ENCODE measurements at places on chromosomes 4 and X.

- no peak for DNase-seq
Observed at GRCh38 chrX:10741003-10741402, 120.6 kb upstream of the MID1 start.

- DNase-seq: no peak
Observed at GRCh38 chrX:52424656-52425055, 55.8 kb downstream of the XAGE2 start.

DNA sequence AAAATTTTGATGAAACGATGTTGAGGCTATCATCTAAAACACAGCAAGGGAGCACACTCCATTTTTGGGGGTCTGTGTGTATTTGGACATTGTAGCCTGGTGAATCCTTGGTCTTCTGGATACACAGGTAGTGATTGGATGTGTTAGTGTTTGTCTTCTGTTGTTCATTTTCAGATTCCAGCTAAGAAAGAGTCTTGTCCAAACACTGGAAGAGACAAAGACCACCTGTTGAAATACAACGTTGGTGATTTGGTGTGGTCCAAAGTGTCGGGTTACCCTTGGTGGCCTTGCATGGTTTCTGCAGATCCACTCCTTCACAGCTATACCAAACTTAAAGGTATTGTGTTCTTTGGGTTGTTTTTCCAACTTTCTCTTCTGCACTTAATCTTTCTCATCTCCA is 32.8 kb downstream of the NSD2 start:
- no peak for DNase-seq

DNA sequence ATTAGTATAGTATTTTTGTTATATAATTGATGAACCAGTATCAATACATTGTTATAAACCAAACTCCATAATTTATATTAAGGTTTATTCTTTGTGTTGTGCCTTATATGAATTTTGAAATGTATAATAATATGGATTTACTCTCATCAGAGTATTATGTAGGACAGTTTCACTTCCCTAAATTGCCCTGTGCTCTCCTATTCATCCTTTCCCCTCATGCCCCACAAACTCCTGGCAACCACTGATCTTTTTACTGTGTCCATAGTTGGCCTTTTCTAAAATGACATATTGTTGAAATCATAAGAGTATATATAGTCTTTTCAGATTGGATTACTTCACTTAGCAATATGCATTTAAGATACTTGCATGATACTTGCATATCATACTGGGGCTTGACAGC is 958.1 kb upstream of the GRID2 start:
- DNase-seq: peak; percentile 13

- DNase-seq: no peak
Observed at GRCh38 chrX:8987672-8988250, 46.2 kb downstream of the FAM9B start.

DNA sequence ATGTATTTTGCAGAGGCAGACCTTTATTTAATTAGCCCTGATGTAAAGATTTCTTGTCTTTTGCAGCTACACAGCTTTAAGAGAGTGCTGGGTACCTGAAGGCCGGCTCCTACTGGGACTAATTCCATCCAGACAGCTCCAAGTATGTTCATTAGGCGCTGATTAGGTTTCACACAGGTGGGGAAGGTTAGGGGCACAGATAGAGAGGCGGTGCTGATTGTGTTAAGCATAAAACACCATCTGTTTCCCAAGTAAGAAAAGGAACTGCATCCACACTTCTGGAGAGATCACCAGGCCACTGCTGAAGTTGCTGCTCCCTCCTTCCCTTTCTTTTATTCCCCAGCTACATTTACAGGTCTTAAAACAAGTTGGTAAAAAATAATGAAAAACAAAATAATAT is 349.5 kb downstream of the ZIC3 start:
- no peak for DNase-seq

All from NB4 (cell line).